ENCODE measurements at places on chromosomes 7 and 10. TPM values are rescaled to one million over a fixed set of nuclear protein-coding genes. Genes with fewer than 3 reads are reported as not detected.

Gene C10orf67
- 0.19 TPM for total RNA-seq

Gene OR2A12
- total RNA-seq = not detected

Gene ASB10
- total RNA-seq = not detected

Gene ABCB1
- total RNA-seq = 0.29 TPM

- DNase-seq = no peak
These were observed 149.2 kb downstream of the PTEN start for GRCh38 chr10:88012641-88013040.

DNA sequence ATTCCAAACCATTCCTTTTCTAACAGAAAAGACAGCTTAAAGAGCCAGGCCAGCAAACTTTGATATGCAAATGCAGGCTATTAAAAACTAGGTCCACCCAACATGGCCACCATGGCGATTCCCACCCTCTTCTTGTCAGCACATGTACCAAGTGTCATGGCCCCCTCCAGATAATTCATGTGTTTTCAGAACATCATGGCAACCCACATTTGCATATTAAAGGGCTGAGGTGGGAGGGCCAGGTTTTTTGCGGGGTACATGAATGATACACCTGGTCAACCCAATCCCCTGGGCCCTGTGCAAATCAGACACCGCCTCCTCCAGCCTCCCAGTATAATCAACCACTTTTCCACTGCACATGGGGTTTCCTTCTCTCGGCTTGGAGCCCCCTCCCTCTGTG lies 965 bp upstream of the ERVW-1 start:
- no peak for DNase-seq

GRCh38 chr10:121873236-121873635 lies 54.6 kb downstream of the ATE1 start:
- DNase-seq = peak; percentile 18

GRCh38 chr7:38178695-38179344 lies 775 bp downstream of the STARD3NL start:
- DNase-seq = peak; percentile 68

GRCh38 chr10:5647507-5648240 lies 18.7 kb downstream of the ASB13 start:
- no peak for DNase-seq

GRCh38 chr7:76091506-76091905 lies 43.6 kb downstream of the MDH2 start:
- DNase-seq = no peak

DNA sequence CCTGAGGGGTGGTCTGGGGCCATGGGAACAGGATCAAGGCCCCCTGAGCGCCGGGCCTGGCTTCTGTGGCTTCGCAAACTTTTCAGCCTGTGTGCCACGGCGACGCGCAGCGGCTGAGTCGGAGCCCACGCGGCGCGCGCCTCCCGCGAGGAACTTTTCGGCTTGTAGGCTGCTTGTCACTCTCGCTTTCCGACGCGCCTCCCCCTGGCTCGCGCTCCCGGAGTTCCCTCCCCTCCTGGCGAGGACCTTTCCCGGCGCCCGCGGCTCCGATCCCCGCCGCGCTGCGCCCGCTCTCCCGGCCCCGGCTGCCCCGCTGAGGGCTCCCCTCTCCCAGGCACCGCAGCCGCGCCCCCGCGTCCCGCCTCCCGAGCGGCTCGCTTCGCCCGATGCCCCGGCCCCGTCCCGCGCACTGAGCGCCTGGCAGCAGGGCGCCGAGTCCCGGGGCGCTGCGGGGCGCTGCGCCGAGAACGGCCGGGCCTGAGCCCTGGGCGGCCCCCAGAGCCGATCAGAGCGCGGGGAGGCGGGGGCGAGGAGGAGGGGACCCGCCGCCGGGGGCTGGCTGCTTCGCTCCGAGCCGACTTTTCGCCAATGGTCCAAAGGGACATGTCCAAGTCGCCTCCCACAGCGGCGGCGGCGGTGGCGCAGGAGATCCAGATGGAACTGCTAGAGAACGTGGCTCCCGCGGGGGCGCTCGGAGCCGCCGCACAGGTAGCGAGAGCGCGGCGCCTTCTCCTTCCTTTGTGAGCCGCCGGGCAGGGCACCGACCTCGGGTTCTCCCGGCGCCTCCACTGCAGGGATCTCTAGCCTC lies at the start of gene CACNB2:
TSS of gene CACNB2 (plus strand) at position 276 of the 808 bp plus-strand sequence.
- no peak for DNase-seq

- DNase-seq = no peak
These were observed 28.5 kb downstream of the DNAJB9 start for GRCh38 chr7:108598153-108598552.

- peak; percentile 72 for DNase-seq
These were observed 39.8 kb upstream of the TRIM8 start for GRCh38 chr10:102604439-102604841.

- no peak for DNase-seq
These were observed at the start of gene TUBB8 for GRCh38 chr10:48996-49395. Gene TUBB8 (minus strand): TSS chr10:49296. CDS start chr10:49238, 58 bp downstream.

DNA sequence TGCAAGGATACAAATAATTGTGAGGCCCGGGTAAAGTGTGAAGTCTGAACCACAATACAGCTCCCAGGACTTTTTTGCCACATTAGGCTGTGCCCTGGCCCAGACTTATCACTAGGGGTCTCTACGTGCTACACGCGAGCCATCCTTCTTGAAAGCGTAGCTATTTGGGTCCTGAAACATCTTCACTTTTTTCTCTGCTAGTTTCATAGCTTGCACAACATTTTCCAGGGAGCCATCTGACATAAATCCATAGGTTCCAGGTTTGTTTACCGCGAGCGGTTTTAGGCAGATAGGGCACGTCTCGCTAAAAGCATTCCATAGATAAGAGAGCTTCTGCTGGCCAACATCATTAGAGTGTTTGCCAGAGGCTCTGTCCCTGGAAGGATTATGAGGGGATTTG lies 226.5 kb downstream of the RPS24 start:
- no peak for DNase-seq

All from LHCN-M2 (cell line).